ENCODE measurements at places on chromosomes 11 and 22.
A peak's percentile ranks its signal among the peaks of the same experiment; 100 is the strongest.

DNA sequence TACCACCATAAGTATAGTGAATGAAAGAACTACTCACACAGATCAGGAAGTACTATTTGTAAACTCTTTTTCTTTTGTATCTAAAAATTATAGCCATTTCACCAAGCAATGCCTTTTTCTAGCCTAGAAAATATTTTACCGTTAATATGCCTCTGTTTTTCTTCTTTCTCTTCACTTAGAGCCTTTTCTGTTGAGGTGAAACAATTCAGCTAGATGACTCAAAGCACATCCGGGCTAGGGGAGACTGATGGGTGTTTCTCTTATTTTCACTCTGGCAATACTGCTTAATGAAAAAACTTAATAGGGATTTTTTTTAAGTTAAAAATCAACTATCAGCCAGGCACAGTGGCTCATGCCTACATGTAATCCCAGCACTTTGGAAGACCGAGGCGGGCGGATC is 93.3 kb downstream of the SGSM3 start:
- peak; percentile 7 for DNase-seq

DNA sequence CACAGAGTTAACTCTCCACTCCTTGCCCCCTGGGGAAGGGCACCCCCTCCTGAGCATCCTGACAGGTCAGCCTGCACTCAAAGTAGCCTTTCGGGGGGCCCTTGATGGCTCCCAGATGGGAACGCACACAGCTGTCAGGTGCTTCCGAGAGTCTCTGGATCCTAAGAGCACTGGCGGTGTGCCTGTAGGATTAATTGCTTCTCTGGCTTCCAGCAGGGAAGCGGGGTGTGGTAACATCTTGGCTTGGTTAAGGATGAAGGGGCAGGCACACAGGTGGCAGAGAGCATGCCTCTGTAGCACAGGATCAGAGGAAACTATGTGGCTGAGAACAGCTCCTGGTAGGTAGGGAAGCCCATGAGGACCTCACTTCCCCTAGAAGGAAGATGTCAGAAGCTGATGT is 199.8 kb downstream of the MIAT start:
- DNase-seq = no peak

DNA sequence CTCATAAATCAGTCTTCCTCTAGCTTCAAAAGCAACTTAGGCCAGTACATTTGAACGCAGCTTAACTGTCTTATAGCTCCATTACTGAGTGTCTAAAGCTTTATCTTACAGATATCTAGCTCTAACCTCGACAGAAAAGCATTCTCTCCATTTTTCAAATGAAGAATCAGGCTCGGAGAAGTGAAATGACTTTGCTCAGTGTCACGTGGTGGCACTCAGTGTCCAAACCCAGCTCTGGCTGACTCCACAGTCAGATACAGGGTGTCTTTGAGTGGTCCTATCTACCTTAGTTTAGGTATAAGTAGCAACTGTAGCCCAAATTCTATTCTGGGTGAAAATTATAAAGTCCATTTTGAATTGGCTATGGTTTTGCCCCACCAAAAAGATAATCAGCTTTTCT is 38.7 kb upstream of the CHST1 start:
- DNase-seq = no peak

GRCh38 chr22:23058481-23059283 is 11.6 kb upstream of the GNAZ start:
- no peak for DNase-seq

- DNase-seq = no peak
Observed at GRCh38 chr11:74102321-74102720, 68.5 kb downstream of the C2CD3 start.

DNA sequence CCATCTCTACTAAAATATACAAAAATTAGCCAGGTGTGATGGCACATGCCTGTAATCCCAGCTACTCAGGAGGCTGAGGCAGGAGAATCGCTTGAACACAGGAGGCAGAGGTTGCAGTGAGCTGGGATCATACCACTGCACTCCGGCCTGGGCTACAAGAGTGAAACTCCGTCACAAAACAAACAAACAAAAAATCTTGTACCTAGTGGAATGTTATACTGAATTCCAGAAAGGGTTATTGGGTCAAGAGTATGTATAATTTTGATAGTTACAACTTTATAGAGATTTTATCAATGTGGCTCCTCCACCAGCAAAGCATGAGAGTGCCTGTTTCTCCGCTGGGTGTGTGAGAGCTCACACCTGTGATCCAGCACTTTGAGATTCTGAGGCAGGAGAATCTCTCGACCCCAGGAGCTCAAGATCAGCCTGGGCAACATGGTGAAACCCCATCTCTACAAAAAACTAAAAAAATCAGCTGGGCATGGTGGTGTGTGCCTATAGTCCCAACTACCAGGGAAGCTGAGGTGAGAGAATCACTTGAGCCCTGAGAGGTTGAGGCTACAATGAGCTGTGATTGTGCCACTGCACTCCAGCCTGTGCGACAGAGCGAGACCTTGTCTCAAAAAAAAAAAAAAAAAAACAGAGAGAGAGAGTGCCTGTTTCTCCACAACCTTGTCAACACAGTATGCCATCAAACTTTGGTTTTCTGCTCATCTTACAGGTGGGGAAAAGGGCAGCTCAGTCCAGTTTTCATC is 12.7 kb upstream of the FOLR1 start:
- DNase-seq = no peak

DNA sequence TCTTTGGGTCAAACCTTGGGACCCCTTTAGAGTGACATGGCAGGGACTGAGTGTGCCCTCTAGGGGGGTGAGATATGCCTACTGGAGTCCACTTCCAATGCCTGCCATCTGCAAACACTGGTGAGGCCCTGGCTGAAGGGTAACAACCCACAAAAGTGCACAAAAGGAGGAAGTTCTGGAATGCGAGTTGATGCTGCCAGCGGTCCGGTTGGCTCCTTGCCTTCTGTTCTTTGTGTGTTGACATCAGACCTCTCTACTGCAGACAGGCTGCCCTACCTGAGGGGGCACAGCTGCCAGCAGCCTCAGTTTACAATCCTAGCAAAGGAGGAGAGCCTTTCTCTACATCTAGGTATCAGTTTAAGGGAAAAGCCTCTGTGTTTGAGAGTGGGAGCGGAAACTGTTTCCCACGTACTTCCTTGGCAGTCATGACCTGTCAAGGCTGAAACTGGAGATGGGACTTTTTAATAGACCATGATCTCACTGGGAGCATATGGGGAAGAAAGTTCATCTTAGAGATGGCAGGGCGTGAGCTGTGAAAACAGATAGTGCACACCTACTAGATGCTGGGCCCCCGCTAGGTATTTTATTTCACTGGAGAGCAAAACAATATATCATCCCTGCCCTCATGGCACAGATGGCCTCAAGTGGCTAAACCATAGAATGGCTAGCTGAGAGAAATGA is 27.2 kb downstream of the BMAL1 start:
- DNase-seq = no peak
